ENCODE measurements at places on chromosomes 5 and 9.

- DNase-seq = no peak
These were observed 71.5 kb downstream of the NR6A1 start for GRCh38 chr9:124699575-124699974.

DNA sequence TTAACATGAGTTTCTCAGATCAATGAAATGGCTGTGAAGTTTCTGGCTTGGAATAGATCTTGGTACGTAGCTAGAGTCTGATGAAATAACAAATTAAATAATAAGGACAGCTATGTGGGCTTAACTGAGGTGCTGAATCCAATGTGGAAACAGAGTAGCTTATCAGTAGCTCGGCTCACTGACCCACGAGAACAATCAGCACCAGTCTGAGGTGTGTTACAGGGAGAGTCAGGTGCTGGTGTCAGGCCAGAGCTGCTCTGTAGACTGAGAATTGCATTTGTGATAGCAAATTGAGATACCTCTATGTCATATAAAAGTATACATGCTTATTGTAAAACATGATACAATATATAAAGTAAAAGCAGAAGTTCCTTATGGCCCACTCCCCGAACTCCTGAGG lies 21.2 kb upstream of the CCL28 start:
- no peak for DNase-seq

DNA sequence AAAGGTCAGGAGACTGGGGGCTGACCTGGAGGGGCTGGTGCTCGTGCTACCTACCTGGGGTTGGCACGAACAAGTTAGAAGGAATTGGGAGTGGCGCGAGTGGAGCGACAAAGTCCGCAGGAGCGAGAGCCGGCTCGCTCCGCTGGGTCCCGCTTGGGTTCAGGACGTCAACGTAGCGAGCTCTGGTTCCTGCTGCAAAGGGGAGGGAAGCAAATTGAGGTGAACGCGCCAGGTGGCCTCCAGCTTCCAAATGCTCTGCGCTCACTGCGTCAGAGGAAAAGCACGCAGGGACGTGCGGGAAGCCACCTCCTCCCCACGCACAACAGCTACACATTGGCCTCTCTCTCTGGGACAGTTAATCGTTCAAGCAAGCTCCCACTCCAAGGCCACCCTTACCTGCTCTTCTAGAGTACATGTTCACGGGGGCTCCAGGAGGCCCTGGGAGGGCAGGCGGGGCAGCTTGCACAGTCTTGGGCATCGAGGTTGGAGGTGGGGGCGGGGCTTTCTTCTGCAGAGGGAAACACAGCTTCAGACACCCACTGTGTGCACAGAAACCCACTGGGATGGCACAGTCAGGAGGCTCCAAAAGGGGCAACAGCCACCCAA lies 7.6 kb upstream of the INPP5E start:
- no peak for DNase-seq

GRCh38 chr9:89165341-89165740 lies 13.3 kb downstream of the SHC3 start:
- no peak for DNase-seq

- DNase-seq = no peak
These were observed 319.3 kb upstream of the RPS23 start for GRCh38 chr5:82597437-82597836.

GRCh38 chr5:150065886-150066285 lies 20.5 kb downstream of the CSF1R start:
- DNase-seq = no peak

GRCh38 chr5:118440496-118440895 lies 547.9 kb downstream of the DTWD2 start:
- DNase-seq = no peak

DNA sequence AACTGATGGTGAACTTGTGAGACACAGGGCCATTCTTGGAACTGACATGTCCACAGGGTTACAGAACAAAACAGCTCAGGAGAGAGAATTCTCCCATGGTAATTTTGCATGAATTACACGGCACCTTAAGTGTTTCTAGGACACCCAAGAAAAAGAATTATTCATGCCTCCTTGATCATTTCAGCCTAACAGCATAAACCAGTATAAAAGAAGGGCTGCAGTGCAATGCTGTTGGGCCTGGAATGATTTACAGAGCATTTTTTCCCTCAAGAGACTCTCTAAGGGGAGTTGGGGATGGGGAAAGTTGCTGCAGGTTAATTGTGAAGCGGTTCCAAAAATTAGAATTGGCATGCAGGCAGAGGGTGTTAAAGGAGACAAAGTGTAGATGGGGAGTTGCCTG lies 136.4 kb upstream of the FBXL7 start:
- no peak for DNase-seq

- DNase-seq = no peak
These were observed 378.9 kb downstream of the RAB3C start for GRCh38 chr5:58961631-58962280.

DNA sequence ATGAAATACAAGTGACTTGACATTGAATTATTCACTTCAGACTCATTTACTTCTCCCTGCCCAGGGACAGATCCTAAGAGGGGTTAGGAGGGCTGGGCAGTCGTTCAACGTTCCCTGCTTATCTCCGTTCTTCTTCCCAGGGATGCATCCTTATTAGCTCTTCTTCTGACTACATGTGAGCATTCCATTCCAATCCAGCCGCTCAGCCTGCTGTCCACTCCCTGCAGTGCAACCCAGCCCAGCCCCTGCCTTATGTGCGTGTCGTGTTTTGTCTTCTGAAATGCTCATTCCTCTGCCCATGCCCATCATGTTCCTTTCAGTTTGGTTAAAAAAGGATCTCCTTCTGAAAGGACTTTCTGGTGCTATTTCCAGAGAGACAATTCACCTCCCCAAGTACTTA lies 64.7 kb upstream of the PALM2AKAP2 start:
- no peak for DNase-seq

GRCh38 chr9:116605904-116606341 lies 81.2 kb upstream of the TRIM32 start:
- DNase-seq = no peak

DNA sequence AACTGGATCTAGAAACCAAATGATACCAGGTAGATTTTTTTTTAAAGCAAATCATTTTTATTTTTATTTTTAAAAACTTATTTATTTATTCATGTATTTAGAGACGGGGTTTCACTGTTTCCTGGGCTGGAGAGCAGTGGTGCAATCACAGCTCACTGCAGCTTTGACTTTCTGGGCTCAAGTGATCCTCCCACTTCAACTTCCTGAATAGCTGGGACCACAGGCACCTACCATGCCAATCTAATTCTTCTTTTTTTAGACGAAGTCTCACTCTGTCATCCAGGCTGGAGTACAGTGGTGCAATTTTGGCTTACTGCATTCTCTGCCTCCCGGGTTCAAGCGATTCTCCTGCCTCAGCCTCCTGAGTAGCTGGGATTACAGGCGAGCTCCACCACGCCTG lies 41.3 kb upstream of the CDK20 start:
- DNase-seq = no peak

GRCh38 chr9:104769655-104770054 lies 5.7 kb downstream of the NIPSNAP3B start:
- no peak for DNase-seq

- DNase-seq = no peak
These were observed 115.6 kb downstream of the ADAMTS12 start for GRCh38 chr5:33776151-33776660.

- no peak for DNase-seq
These were observed 71.0 kb upstream of the FCN1 start for GRCh38 chr9:134988706-134989105.

GRCh38 chr5:82676661-82677060 lies 398.5 kb upstream of the RPS23 start:
- DNase-seq = no peak

DNA sequence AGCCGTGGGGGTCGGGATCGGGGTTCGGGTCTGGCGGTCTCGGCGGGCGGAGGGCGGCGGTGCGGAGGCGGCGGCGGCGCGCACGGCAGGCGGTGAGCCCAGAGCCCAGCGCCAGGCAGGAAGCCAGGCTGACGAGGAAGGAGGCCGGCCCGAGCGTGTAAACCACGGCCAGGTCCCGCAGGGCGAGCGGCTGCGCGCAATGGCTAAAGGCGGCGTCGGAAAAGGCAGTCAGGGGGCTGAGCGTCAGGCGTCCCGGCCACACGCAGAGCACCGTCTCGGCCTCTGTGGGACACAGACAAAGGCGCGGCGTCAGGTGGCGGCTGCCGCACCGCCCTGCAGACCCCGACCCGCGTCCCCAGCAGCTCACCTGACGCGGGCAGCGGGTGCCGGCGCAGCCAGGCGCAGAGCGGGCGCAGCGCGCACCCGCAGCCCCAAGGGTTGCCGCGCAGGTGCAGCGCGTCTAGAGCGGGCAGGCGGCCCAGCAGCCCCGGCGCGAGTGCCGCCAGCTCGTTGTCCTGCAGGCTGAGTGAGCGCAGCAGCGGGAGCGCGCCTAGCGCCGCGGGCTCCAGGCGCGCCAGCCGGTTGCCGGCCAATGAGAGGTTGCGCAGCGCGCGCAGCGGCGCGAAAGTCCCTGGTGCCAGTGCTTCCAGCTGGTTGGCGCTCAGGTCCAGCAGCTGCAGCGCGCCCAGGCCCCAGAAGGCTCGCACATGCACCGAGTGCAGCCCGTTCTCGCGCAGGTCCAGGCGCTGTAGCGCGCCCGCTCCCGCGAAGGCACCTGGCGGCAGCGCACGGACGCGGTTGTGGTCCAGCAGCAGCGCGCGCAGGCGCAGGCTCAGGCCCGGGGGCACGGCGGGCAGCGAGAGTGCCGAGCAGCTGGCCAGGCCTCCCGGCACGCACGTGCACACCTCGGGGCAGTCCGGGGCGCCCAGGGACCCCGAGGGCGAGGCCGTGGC lies 671 bp downstream of the LRRC26 start:
- peak; percentile 54 for DNase-seq

DNA sequence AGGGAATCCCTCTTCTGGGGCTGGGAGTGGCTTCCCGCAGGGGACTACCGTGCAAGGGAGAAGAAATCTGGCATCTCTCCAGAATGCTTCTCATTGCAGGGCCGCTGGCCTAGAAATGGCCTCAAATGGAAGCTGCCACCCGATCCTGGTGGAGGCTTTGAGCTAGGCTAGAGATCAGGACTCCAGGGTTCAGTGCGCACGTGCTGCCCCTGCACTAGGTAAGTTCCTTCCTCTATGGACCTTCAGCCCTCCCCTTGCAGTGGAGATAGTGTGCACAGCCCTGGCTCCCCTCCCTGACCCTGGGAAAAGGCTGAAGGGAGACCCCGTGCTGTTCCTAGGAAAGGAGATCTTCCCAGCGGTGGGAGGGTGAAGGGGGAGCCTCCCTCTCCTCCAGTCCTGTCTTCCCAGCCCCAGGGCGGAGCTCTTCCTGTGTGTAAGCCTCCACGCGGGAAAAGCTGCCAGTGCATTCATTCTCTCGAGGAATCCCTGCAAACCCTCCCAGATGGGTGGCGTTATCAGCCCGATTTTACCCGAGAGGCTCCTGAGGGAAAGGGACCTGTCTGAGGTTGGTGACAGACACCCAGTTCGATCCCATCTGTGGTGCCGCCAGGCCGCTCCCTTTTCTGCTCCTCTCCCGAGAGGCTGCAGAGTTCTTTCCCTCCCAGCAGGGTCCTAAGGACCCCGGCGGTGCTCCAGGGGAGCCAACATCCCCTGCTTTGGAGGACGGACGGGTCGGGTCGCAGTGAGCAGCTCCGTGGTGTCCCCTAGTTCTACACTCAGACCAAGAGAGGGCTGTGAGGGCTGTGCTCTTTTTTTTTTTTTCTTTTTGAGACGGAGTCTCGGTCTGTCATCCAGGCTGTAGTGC lies 1.4 kb upstream of the CERCAM start:
- DNase-seq = no peak
